ENCODE measurements at places on chromosomes 12 and 14.

DNA sequence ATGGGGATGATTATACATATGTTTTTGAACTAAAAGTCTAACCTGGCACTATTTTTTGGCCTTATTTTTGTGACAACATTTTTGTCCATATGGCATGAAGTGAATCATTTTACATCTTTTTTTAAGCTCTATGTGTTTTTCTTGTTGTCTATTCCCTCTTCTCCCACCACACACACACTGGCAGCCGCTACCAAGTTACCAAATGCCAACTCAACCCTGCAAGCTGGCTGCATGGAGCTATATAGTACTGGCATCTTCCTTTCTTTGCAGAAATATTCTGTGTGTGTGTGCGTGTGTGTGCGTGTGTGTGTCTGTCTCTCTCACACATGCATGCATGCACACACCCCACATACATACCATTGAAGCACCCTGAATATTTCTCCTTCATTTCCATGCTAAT lies 278.9 kb upstream of the SOX5 start:
- DNase-seq: no peak

DNA sequence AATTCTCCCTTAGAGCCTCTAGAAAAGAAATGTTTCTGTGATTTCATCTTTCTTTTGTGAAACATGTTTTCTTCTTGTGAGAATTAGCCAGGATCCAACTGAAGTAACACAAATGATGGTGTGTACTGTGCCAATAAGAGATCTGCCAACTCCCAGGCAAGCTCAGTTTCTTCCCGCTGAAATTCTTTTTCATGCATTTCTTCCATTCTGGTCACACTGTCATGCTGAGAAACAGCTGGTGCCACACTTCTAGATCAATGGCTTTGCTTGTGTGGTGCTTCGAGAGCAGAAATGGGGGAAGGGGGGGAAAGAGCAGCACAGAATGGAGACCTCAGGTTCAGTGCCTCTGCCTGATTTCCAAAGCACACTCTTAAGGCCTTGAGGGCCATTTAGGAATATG lies 41.4 kb upstream of the FGF6 start:
- DNase-seq: no peak

DNA sequence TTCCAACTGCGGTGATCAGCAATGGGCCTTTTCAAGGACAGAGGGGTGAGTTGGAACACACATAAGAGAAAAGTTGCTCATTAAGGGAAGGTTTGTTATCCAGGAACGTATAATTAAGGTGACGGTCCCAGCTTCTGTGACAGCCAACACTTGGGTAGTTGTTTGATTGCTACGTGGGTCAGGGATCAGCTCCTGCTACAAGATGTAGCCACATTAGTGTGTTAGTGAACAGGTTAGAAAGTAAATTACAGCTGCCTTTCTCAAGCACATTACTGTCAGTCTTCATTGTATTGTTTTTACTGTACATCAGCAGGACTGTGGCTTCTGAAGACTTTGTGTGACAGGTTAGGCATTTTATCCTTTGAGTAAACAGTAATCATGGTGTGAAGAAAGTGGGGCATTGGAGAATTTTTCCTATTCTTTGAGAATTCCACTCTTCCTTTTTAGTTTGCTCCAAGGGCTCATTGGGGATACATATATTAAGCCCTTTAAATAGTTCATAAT lies 230.5 kb downstream of the EGLN3 start:
- no peak for DNase-seq

DNA sequence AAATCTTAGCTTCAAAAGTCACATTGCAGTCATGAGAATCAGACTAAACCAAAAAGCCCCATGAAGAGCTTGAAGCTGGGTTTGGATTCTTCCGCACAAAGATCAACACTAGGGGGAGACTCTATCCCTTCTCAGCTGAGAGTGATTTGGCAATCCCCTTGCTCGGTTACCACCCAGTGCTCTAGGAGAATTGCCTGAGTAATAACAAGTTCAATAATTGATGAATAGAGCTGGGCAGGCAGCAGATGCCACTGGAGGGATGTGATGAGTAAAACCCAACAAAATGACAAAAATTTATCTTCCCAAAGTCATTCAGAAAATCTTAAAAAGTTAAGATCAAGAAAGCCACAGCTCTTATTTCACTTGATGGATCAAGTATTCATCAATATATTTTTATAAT lies 185.6 kb upstream of the ARID2 start:
- peak; percentile 14 for DNase-seq

DNA sequence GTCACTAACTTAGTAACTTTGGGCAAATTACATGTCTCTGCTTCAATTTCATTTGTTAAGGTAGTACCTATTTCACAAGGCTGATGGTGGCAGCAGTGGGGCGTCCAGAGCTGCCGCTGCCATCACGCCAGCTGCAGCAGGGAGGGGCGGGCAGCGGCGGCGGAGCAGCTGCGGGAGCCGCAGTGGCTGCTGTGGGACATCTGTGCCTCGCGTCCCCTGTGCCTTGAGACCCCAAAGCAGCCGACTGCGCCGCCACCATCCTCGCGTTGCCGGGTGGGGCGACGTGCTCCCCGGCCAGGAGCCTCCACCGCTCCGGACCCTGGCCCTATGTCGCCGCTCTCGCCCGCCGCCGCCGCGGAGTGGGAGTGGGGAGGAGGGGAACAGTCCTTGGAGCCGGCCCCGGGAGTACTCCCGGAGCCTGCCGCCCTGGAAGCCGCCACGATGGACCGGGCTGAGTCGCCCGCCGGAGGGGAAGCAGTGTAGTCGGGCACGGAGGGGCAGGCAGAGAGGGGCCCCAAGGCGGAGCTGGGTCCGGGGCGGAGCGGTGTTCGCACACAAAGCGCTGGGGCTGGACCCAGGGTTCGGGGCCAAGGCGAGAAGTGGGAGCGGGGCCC lies 51.4 kb downstream of the A2M start:
- DNase-seq: no peak

GRCh38 chr12:71075743-71076142 lies 82.1 kb downstream of the TSPAN8 start:
- no peak for DNase-seq

DNA sequence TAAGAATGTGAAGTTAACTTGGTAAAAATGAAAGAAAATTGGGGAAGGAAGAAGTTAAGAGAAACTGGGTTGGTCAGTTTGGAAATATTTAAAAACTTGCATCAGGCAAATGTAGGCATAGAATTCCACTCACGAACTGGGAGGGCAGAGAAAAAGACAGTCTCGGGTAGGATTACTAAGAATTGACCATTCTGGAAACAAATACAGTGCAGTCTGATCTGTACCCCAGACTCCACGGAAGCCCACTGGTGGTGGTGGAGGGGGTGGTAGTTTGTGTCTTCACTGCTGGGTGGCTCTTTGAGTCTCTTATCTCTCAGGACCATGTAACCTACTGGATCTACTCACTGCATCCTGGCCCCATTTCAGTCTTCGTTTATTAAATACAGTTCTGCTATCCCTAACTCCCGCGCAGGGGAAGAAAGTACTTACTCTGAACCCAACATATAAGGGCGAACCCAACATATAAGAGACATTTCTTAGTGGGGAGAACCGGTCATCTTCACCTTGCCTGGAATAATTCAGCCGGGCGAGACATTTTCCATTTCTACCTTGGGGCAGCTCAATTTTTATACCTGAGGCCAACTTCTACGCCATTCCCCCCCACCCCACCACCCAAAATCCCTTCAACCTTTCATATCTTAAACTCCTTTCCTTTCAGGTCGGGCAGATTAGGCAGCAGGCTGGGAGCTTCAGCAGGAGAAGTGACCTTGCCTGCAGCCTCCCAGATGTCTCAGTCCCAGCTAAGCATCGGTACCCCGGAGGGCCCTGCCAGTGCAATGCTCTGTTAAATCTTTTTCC lies 1.7 kb downstream of the SLC2A3 start:
- no peak for DNase-seq

- no peak for DNase-seq
Observed at GRCh38 chr14:35678403-35679028, 130.6 kb downstream of the RALGAPA1 start.

- no peak for DNase-seq
Observed at GRCh38 chr12:106392759-106393158, 35.2 kb downstream of the POLR3B start.

- DNase-seq: no peak
Observed at GRCh38 chr14:30607156-30607780, 14.9 kb upstream of the SCFD1 start.

DNA sequence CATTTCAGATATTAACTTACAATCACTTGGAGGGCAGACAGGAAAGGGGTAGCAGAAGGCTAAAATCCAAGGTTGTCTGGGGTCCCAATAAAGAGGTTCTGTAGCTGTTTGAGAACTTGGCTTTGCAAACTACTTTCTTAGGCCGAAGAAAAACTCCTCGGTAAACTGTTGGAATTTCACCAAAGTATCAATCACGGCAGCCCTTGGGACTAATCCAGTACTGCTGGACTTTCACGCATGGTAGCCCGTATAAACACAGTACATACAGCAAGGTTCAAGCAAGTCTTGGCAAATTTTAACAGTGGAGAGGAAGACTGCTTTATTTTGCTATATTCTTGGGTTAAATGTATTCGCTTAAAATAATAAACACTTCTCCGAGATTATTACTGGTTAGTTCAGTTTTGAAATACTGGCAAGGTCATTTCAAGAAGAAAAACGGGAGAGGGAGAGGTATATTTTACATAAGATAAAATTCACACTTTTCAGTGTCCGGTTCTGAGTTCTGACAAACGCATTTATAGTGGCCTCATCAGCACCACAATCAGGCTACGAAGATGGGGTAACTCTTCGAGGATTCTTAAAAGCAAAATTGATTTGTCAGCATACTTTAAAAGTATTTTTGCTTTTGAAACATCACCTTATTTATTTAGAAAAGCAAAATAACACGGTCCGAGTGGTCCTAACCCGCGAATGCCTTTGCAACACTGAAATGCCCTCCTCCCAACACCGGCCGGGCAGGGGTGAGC lies 1.3 kb downstream of the SETD3 start:
- no peak for DNase-seq

GRCh38 chr14:71606575-71606974 lies 325.7 kb upstream of the RGS6 start:
- no peak for DNase-seq

DNA sequence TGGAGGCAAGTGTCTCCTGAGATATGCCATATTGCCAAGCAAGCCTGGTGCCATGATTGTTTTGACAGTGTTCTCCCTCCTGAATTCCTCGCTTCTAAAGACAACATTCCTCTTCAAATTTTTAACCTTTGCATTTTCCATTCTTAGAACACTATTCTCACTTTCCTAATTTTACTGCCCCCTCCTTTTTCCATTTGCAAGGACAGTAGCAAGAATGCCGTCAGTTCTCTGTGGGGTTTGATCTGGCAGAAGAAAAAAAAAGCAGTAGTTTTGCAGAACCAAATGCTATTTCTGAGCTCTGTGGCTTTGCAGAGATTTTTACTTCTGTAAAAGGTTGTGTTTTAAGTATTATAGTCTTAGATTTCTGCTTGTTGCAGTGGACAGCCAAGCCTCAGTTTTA lies 295.2 kb downstream of the NUAK1 start:
- no peak for DNase-seq

Measured in T-helper 1 cell (primary cell).